ENCODE measurements at places on chromosomes 13 and 19. TPM values are rescaled to one million over a fixed set of nuclear protein-coding genes. Genes with fewer than 3 reads are reported as not detected.

The SSBP4 gene
- total RNA-seq, result 31.2 TPM

The LAIR1 gene
- 26.7 TPM for total RNA-seq

The BRD4 gene
- 104 TPM for total RNA-seq

The SYT5 gene
- total RNA-seq, result 2.9 TPM

The PSMC4 gene
- 89.9 TPM for total RNA-seq

The ATP13A1 gene
- 58.1 TPM for total RNA-seq

The KIR2DL1 gene
- total RNA-seq, result not detected

The MPHOSPH8 gene
- total RNA-seq, result 33.5 TPM

The ZNF433 gene
- total RNA-seq, result 2.5 TPM

The CYSLTR2 gene
- 1.4 TPM for total RNA-seq

The ZNF235 gene
- 9.8 TPM for total RNA-seq

The FGF22 gene
- total RNA-seq, result 0.23 TPM

The KLK10 gene
- total RNA-seq, result 0.58 TPM

The IRGC gene
- not detected for total RNA-seq

- DNase-seq, result no peak
These were observed 30.1 kb upstream of the OBI1 start for GRCh38 chr13:78689011-78689410.

DNA sequence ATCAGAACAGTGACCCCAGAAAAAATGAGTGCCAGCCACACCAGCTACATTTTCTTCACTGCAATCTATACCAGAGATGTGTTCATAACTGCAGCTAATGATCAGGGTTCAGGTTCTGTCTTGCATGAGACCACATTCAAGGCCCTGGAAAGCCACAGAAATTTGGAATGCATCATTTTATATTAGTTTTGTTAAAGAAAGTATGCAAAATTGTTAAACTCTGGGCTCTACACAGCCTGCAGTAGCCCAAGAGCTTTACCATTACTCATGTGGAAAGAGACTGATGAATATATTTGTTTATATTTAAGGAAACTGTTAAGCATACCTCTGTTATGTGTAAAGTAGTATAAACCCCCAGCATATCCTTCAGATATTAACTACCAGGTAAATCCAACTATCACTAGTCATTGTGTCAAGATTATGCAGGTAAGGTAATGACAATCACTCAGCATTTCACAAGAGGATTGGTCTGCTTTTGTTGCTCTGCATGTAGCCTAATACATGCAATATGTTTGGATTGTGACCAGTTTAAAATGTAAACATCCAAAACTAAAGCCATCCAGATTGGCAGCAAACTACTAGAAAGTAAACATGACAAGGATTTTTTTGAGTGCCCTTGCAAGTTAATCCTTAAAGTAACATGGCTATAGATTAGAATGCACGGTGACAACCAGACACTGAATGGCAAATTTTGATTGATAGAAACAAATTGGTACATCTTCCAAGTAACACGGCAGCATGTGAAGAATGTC is 429.1 kb upstream of the ARGLU1 start:
- no peak for DNase-seq

DNA sequence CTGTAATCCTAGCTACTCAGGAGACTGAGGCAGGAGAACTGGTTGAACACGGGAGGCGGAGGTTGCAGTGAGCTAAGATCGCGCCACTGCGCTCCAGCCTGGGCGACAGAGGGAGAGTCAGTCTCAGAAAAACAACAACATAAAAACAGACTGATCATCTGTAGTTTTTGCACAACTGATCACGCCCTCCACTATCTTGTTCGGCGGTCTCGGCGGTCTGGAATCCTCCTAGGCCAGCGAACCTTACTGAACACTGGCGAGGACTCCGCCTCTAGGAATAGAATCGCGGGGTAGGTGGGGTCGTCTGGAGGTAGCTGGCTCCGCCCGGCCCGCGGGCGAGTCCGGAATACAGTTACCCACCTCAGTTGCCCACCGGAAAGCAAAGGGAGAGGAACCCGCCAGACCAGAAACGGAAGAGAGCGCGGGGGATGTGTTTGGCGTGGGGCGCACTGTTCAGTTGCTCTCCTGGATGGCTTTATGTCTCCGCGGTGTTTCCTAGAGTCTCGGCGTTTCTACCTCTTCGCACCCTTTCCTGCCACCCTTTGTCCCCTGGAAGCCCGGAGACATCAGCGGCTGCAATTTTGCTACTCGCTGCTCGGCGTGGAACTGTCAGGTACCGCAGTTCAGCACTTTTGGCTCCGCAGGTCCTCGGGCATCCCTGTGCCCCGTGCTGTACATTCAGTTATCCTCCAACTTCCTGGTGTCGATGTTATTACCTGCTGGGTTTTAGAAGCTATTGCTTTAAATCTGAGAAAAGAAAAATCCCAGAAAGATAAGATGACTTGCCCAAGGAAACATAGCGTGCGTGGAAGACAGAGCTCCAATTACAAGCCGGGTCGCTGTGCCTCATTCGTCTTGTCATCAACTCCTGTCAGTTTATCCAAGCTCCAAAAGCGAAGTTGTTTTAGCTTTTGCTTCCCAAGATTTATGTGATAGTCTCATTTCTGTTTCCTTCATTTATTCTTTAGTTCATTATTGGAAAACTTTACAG is 24.9 kb upstream of the HNRNPA1L2 start:
- DNase-seq, result peak; percentile 81

DNA sequence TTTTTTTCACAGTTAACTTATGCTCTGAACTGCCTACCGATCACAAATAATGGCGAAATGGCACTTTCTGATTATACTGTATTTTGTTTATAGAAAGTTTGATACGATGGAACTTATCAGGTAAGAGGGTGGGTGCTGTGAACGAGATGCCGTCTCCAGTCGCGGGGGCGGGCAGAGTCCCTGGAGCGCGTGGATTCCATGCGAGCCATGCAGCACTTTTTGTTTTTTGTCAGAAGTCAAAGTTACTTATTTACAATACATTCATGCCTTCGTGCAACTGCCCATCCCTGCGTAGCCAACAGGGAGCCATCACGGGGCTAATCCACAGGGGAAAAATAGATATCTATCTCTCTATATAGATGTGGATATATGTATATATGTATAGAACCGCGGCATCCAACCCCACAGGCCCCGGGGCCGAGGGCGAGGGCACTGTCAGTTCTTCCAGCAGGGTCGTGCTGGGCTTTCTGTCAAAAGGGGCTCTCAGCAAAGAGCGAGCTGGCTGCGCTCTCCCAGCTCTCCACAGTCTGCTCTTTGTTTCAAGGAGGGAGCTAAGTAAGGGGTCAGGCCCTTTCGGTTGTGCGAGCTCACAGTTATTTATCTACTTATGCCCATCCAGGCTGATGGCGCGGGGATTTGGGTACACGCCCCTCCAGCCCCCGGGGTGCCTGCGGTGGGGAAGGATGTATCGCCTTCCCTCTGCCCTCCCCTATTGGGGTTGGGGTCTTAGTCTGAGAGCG is 3.4 kb downstream of the SLITRK1 start:
- DNase-seq, result no peak

DNA sequence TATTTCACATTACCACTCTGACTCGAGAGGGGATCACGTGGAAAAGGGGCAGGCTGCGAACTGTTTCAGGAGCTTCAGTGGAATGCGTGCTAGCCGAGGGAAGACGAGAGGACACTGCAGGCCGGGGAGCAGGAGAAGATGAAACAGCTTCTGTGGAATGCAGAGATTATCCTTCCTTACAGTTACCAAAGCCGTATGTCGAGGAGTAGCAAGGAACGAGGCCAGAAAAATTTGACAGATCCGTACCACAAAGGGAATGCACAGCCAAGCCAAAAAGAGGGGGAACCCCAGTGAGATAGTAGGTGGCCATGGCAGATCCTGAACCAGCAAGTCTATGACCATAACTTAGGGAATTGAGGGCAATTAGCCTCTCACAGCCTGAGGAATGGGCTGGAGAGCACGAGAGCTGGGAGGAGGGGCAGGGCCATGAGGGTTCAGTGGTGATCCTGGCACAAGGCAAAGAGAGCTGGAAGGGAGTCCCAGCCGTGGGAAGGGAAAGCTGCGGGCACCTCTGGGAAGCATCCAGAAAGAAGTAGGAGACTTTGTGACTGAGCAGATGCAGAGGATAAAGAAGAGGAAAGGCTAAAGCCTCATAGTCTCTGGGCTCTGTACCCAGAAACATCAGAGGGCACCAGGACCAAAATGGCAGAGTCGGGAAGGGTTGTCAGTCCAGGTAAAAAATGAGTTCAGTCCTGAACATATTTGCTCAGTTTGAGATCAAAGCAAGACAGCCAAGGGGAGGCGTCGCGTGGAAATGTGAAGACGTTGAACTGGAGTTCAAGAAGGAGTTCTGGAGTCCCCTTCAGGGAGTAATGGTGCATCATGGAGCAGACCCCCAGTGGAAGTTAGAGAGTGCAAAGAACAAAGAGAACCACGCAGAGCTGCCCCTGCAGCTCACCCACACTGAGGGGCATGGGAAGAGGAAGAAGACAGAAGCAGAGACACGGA is 5.1 kb downstream of the COL4A1 start:
- DNase-seq, result no peak

GRCh38 chr19:57786286-57786685 is 16.8 kb downstream of the ZNF586 start:
- no peak for DNase-seq

DNA sequence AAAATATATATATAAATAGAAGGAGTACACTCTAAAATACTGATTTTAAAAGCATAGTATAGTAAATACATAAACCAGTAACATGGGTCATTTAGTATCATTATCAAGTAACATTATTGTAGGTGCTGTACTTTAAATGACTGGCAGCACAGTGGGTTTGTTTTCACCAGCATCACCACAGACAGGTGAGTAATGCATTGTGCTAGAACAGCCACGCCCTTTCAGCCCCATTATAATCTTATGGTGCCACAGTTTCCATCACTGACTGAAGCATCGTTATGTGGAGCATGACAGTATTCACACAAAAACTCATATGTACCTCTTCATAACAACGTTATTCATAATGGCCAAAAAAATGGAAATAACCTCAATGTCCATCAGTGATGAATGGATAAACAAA is 88.3 kb downstream of the DHRS12 start:
- DNase-seq, result no peak

DNA sequence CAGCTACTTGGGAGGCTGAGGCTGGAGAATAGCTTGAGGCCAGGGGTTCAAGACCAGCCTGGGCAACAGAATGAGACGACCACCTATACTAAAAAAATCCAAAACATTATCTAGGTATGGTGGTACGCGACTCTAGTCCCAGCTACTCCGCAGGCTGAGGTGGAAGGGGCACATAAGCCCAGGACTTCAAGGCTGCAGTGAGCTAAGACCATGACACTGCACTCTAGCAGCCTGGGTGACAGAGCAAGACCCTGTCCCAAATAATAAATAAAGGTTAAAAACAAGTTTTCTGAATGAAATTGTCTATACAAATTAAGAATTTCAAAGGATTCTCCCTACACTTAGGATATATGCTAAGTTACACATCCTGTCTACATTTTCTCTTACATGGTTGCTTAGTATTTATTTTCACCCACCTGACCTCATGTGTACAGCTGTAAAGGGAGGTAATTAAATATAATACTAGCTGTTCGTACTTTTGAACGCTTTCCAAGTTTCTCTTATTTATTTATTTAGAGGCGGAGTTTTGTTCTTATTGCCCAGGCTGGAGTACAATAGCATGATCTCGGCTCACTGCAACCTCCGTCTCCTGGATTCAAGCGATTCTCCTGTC is 1.6 kb downstream of the SLC25A30 start:
- DNase-seq, result no peak

- DNase-seq, result no peak
These were observed 116.0 kb downstream of the COL4A2 start for GRCh38 chr13:110422913-110423688.

GRCh38 chr13:109483284-109483683 is 303.1 kb downstream of the IRS2 start:
- no peak for DNase-seq

DNA sequence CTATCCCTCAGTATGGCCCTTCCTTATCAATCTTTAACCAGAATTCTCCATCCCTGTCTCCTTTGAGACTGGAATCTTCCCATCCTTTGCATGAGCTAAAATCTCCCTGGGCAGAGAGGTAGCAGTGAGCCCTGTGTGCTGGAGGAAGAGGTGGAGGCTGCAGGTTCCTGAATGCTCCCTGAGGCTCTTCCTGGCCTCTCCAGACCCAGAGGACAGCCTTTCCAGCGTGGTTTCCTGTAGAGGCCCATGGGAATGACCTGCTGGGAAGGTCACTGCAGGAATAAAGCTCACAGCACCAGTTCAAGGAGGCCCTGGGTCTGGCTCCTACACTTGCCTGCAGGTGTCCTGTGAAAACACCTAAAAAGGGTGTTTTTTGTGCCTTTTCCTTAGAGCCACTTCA is 4.6 kb downstream of the OR10H2 start:
- no peak for DNase-seq

DNA sequence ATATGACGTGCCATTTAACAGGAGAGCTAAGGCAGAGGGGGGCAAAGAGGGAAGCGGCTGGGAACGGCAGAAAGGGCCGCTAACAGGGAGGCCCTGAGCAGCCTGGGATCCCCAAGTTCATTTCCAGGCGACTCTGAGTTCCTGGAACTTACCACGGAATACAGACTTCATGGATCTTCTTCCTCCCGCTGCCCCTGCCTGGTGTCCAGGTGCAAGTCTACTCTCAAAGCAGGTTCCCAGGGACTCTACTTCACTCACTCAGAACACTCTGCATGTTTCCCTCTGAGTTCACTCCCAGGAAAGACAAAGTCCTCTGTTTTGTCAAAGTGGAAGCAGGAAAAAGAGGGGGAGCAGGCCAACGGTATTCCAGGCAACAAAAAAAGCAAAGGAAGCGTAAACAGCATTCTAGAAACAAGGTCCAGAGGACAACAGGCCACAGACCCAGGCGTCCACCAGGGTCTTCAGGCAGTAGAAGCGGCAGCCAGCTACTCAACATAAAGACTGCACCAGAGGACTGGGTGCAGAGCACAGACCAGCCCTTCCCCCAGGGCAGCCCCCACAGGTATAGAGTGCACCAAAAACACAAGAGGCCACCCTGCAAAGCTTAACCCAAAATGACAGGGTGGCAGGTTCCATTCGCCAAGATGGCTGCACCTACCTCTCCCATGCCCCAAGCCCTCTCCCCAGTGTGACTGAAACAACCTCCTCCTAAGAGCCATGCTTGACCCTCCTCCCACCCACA is 3.0 kb downstream of the MIER2 start:
- DNase-seq, result no peak

DNA sequence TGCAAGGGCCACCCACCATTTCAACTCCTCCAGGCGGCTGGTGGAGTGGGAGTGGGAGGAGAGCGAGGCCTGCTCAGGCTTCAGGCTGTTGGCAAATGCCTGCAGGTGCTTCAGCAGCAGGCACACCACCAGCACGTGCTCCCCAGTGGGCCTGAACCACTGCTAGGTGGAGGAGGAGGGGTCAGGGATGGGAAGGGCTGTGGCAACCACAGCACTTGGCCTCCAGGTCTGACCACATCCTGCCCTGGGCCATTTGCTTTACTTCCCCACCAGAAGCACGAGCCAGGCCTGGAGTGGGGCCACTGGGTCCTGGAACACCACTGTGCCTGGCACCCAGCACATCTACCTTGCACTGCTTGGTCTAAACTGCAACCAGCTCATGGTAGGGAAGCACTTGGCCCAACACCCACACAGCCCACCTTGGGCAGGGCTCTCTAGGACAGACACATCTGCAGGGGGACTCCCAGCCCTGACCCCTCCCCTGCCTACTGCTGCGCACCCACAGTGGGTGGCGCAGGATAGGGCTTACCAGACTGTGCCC is 26.2 kb downstream of the TUBA3C start:
- DNase-seq, result no peak

- no peak for DNase-seq
These were observed 62.2 kb downstream of the SMARCA4 start for GRCh38 chr19:11023016-11023415.

All from mucosa of descending colon (tissue), 3 donors.